Activated T-cell treated with anti-CD3 and anti-CD28 coated beads, Interleukin-2, amount 50 U/mL, for 72 hours (primary cell): ENCODE measurements at places on chromosomes 7 and 10. TPM values are rescaled to one million over a fixed set of nuclear protein-coding genes. Genes with fewer than 3 reads are reported as not detected.
A peak's percentile ranks its signal among the peaks of the same experiment; 100 is the strongest.

DNA sequence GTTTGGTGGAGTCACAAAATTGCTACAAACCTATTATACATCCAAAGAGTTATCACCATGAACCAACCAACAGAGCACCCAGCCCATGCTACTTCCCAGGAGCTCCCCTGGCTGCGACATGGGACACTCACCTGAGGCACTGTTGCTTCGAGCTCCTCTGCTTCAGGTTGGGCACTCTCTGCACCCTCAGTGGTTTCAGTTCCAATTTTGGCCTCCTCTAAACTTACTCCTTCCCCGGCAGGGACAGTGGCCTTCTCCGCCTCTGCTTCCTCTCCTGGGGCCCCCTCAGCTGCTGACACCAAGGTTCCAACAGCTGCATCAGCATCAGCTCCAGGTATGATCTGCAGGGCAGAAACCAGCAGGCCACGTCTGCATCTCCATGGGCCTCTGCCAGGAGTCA is 120.4 kb upstream of the TARP start:
- H3K27me3 ChIP-seq = no peaks in the 10 kb centered on the region
- peaks cover 2% of the 10 kb centered on the region for H3K36me3 ChIP-seq
- H3K4me1 ChIP-seq = peaks cover 10% of the 10 kb centered on the region
- DNase-seq = no peak
- no peak overlapping the region for H3K27ac ChIP-seq

DNA sequence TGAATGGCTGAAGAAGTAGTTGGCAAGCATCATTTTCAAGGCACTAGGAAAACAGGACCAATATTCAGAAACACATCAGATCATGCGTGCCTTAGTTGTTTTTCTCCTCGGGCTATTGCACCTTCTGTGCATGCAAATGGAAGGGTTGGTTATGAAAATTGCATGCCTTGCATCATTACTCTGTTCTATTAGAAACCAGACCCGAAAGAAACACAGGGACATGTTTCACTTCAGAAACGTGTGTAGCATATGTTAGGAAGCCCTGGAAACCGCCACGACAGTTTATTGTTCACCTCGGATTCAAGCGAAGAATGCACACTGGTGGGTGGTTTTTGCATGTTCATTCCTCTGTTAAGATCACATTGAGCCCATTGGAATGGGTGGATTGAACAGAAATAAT is 214.7 kb downstream of the FRMD4A start:
- no peak overlapping the region for H3K4me3 ChIP-seq
- H3K27me3 ChIP-seq = no peaks in the 10 kb centered on the region
- DNase-seq = no peak
- no peak overlapping the region for H3K27ac ChIP-seq
- no peaks in the 10 kb centered on the region for H3K4me1 ChIP-seq

- H3K4me1 ChIP-seq = peaks cover 33% of the 10 kb centered on the region
- H3K27me3 ChIP-seq = peaks cover 66% of the 10 kb centered on the region
- no peaks in the 10 kb centered on the region for H3K36me3 ChIP-seq
Observed at GRCh38 chr7:151248346-151249033, at the start of gene SMARCD3. SMARCD3 (minus strand) TSS chr7:151248694; CDS start chr7:151248562, 132 bp downstream.

DNA sequence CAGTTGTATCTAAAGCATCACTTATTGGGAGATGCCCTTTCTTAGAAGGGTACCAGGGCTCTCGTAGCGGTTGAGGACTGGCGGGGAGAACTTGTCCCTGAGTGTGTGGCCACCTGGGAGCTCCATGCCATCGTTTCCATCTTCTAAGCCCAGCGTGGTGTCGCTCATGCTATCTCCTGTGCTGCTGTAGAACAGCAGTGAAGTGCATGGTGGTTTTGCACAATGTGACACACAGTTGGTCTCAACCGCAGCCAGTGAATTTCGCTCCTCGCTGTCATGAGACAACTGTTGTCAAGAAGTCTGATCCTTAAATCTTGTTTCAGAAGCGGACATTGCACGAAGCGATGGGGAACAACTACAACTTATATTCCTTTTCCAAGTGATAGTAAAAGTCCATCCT is 283.4 kb downstream of the GRID1 start:
- H3K36me3 ChIP-seq = no peaks in the 10 kb centered on the region
- no peak overlapping the region for H3K4me3 ChIP-seq
- no peak overlapping the region for H3K27ac ChIP-seq
- H3K27me3 ChIP-seq = peaks cover 14% of the 10 kb centered on the region

DNA sequence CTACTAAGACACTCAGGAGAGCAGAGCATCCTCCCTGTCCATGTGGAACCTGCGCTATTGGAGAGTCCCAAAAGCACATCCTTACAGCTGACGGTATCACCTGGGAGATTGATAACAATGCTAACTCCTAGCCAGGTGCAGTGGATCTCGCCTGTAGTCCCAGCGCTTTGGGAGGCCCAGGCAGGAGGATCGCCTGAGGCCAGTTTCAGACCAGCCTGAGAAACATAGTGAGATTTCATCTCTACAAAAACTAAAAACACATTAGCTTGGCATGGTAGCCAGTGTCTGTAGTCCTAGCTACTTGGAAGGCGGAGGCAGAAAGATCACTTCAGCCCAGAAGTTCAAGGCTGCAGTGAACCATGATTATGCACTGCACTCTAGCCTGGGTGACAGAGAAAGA is 174.9 kb downstream of the ARHGAP12 start:
- H3K27me3 ChIP-seq = no peaks in the 10 kb centered on the region
- H3K36me3 ChIP-seq = no peaks in the 10 kb centered on the region
- H3K4me3 ChIP-seq = no peak overlapping the region
- H3K4me1 ChIP-seq = peaks cover 15% of the 10 kb centered on the region
- DNase-seq = no peak
- H3K27ac ChIP-seq = no peak overlapping the region

DNA sequence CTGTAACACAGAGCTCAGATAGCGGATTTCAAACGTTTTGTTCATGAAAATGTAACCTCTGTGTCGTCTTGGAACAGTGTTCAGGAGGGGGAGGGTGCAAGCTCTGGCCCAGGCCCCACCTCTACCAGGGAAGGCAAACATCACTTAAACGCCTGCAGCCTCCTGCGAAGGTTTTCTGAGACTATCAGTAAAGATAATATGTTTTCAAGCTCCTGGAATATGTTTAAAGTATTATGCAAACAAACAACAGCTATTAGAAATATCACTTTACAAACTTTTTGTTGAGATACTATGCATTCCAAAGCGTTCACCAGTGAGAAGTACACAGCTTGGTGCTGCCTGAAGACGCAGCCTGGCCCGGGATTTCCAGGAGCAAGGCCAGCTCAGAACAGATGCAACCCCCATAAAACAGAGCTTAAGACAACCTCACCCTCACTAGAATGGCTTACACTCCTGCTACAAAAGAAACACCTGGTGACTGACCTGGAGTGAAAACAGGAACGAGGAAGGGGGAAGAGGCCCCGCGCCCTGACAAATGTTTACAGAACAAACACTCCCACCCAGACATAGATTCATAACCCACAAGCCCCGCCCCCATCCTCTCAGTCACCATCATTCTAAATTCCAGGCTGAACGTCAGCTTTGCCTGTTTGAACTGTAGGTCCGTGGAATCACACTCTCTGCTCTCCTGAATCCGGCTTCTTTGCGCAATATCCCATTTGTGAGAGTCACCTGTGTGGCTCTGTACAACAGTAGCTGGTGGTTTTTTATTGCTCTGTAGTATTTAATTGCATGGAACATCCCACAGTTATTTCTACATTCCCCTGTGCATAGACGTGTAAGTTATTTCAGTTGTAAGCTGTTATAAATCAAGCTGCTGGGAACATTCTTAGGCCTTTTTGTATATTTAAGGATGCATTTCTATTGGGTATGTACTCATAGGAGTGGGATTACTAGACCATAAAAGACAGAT is 155.0 kb downstream of the PTPRN2 start:
- H3K4me1 ChIP-seq = no peaks in the 10 kb centered on the region
- H3K36me3 ChIP-seq = no peaks in the 10 kb centered on the region
- H3K27me3 ChIP-seq = peaks cover 26% of the 10 kb centered on the region
- no peak overlapping the region for H3K27ac ChIP-seq

- H3K4me1 ChIP-seq = no peaks in the 10 kb centered on the region
- H3K27ac ChIP-seq = no peak overlapping the region
- H3K4me3 ChIP-seq = no peak overlapping the region
- H3K36me3 ChIP-seq = no peaks in the 10 kb centered on the region
- no peaks in the 10 kb centered on the region for H3K27me3 ChIP-seq
Observed at GRCh38 chr7:158411232-158411950, 176.2 kb downstream of the PTPRN2 start.

GRCh38 chr7:48111596-48111995 is 22.5 kb downstream of the UPP1 start:
- H3K36me3 ChIP-seq = peaks cover 7% of the 10 kb centered on the region
- H3K27me3 ChIP-seq = no peaks in the 10 kb centered on the region
- H3K4me1 ChIP-seq = peaks cover 11% of the 10 kb centered on the region
- DNase-seq = no peak
- no peak overlapping the region for H3K4me3 ChIP-seq

GRCh38 chr7:144024213-144024612 is 24.1 kb downstream of the OR6B1 start:
- no peak overlapping the region for H3K4me3 ChIP-seq
- H3K27me3 ChIP-seq = no peaks in the 10 kb centered on the region
- peaks cover 8% of the 10 kb centered on the region for H3K4me1 ChIP-seq
- DNase-seq = no peak

- no peak for DNase-seq
- no peak overlapping the region for H3K4me3 ChIP-seq
- no peaks in the 10 kb centered on the region for H3K4me1 ChIP-seq
- H3K27me3 ChIP-seq = peaks cover 77% of the 10 kb centered on the region
Observed at GRCh38 chr10:99548041-99548530, 15.3 kb downstream of the NKX2-3 start.

GRCh38 chr7:112963634-112964033 is 123.0 kb downstream of the GPR85 start:
- H3K27ac ChIP-seq = no peak overlapping the region
- H3K27me3 ChIP-seq = peaks cover 31% of the 10 kb centered on the region

DNA sequence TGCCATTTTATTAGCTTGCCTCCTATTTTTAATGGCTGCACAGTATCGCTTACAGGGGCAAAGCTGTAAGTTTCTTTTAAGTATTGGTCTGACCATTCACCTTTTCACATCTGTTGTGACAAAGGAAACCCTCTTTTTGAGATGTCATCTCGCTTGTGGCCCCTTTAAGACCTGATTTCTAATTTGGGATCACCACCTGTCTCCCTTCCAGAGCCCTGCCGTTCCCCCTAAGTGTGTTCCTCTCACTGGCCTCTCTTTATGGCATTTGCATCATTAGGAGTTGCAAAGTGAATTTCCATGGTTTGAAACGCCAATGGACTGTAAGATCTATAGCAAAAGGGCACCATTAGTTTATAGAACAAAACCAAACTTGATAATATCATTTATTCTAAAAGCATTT is 1.4 kb downstream of the EPDR1 start:
- peak overlapping the region; percentile 84 for H3K4me3 ChIP-seq
- H3K27ac ChIP-seq = no peak overlapping the region
- DNase-seq = no peak

GRCh38 chr10:33534416-33534815 is 199.9 kb upstream of the NRP1 start:
- no peak for DNase-seq
- no peaks in the 10 kb centered on the region for H3K4me1 ChIP-seq
- H3K27me3 ChIP-seq = peaks cover 41% of the 10 kb centered on the region
- H3K4me3 ChIP-seq = no peak overlapping the region
- no peaks in the 10 kb centered on the region for H3K36me3 ChIP-seq
- H3K27ac ChIP-seq = no peak overlapping the region

DNA sequence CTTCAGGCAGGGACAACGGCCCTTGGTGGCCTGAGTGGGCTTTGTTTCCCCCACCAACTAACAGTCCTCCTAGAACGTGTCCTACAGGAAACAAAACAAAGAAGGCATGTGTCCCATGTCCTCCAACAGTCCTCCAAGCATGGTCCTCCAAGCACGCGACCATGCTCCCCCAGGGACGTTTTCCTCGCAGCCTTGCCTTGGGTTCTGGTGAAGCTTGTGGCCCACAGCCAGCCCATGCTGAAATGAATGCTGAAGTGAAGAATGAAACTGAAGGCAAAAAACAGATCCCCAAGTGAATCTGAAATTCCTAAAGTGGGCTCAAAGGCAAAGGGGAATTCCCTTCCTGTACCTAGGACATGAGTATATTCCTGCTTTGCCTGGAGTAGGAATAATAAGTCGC is 176.6 kb downstream of the JCAD start:
- no peaks in the 10 kb centered on the region for H3K36me3 ChIP-seq
- H3K4me1 ChIP-seq = no peaks in the 10 kb centered on the region
- DNase-seq = no peak

- no peak for DNase-seq
- H3K4me1 ChIP-seq = no peaks in the 10 kb centered on the region
- H3K27ac ChIP-seq = no peak overlapping the region
- H3K36me3 ChIP-seq = no peaks in the 10 kb centered on the region
- H3K4me3 ChIP-seq = no peak overlapping the region
Observed at GRCh38 chr7:78134256-78134655, 335.7 kb downstream of the PHTF2 start.

- peak overlapping the region; percentile 47 for H3K27ac ChIP-seq
- peak overlapping the region; percentile 58 for H3K4me3 ChIP-seq
- DNase-seq = no peak
- H3K36me3 ChIP-seq = peaks cover 24% of the 10 kb centered on the region
Observed at GRCh38 chr7:92827464-92828120, 8.8 kb downstream of the CDK6 start.

DNA sequence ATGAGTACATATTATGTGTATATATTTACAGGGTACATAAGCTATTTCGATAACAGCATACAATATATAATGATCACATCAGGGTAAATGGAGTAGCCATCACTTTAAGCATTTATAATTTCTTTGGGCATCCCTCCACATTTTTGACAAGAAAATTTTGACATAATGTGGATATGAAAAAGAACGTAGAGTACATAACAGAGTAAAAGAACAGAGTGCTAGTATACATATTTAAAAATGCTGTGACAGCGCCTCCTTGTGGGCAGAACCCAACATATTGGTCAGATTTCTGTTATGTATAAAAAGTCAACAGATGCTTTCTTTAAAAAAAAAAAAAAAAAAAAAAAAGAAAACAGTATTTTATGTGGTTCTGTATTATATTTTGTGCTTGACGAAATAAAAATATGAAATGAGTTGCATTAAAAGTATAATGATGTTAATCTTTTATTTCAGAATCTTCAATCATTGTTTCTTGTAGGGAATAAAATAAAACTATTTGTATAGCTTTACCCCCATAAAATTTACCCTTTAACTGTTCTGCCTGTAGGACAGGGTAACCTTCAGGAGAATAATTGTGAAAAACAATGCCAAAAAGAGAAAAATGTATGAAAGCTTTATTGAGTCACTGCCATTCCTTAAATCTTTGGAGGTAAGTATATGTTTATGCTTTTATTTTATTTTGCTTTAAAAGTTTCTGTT is 18.3 kb upstream of the HBP1 start:
- H3K4me1 ChIP-seq = peaks cover 5% of the 10 kb centered on the region
- no peaks in the 10 kb centered on the region for H3K27me3 ChIP-seq
- no peaks in the 10 kb centered on the region for H3K36me3 ChIP-seq
- no peak overlapping the region for H3K27ac ChIP-seq

Gene TMEM176A
- total RNA-seq = 0.24 TPM

Gene AOAH
- total RNA-seq = 23.5 TPM

Gene YKT6
- 66.0 TPM for total RNA-seq

Gene RNF133
- not detected for total RNA-seq

Gene EMX2
- not detected for total RNA-seq

Gene COL26A1
- total RNA-seq = not detected

Gene SFTPA1
- total RNA-seq = not detected
